ENCODE measurements at places on chromosomes 3 and 15.
A peak's percentile ranks its signal among the peaks of the same experiment; 100 is the strongest.

GRCh38 chr15:92884436-92885223 lies 15.5 kb upstream of the CHD2 start:
- no peak for DNase-seq

- DNase-seq = no peak
Observed at GRCh38 chr15:46129145-46129544, 494.3 kb downstream of the SQOR start.

- DNase-seq = peak; percentile 48
Observed at GRCh38 chr3:53255423-53255774, 423 bp downstream of the TKT start.

- peak; percentile 83 for DNase-seq
Observed at GRCh38 chr3:190811775-190812480, 50.6 kb downstream of the GMNC start.

- peak; percentile 87 for DNase-seq
Observed at GRCh38 chr15:89112341-89112971, 24.2 kb downstream of the ABHD2 start.

DNA sequence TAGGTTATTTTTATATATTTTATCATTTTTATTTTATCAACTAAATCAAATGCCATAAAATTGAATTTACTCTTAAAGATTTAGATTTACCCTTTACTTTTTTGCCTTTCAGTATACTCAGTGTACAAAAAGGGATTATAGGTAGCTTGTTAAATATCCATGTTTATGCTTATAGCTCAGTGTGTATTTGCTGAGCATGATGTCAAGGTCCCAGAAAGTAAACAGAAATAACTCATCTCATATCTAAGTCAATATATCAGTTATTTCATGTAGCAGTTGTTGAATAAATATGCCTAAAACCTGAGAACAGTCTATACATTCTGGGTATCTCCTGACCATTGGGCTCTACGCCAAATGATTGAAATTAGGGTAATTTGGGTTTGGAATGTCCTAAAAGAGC lies 693.8 kb downstream of the NAALADL2 start:
- no peak for DNase-seq

- no peak for DNase-seq
Observed at GRCh38 chr15:39157882-39158281, 423.0 kb upstream of the THBS1 start.

GRCh38 chr3:155316426-155316825 lies 22.9 kb upstream of the STRIT1 start:
- no peak for DNase-seq
